Pericardium fibroblast (primary cell): ENCODE measurements at places on chromosomes 2 and 18. TPM values are rescaled to one million over a fixed set of nuclear protein-coding genes. Genes with fewer than 3 reads are reported as not detected.

Gene AFTPH
- 12.8 and 18.1 TPM in 2 replicates for total RNA-seq

Gene WDPCP
- 4.2 and 4.3 TPM in 2 replicates for total RNA-seq

Gene ATP6V1C2
- total RNA-seq, result 0.23 TPM in 1 of 2 replicates, not detected in the other

Gene SNRNP200
- total RNA-seq, result 46.4 and 49.2 TPM in 2 replicates

Gene PCARE
- total RNA-seq, result not detected in 2 replicates

Gene TMEM17
- total RNA-seq, result 1.1 and 1.3 TPM in 2 replicates

Gene POTEJ
- total RNA-seq, result not detected in 2 replicates

Gene RAX
- total RNA-seq, result not detected in 2 replicates

Gene SERPINB11
- not detected in 2 replicates for total RNA-seq

Gene DSC2
- 0.09 and 3.7 TPM in 2 replicates for total RNA-seq

Gene STK17B
- total RNA-seq, result 16.7 and 24.5 TPM in 2 replicates

Gene PASK
- total RNA-seq, result 1.5 and 3.2 TPM in 2 replicates

Gene TRAPPC12
- total RNA-seq, result 78.3 and 78.4 TPM in 2 replicates

Gene DNER
- 0.58 and 3.7 TPM in 2 replicates for total RNA-seq

Gene TDRD15
- total RNA-seq, result not detected in 2 replicates
